Right ventricle myocardium superior (tissue), 1 donor: ENCODE measurements at places on chromosomes 5 and 9. TPM values are rescaled to one million over a fixed set of nuclear protein-coding genes. Genes with fewer than 3 reads are reported as not detected.

Gene PCDHGA10
- 5.4 TPM for total RNA-seq

Gene GPR151
- not detected for total RNA-seq

Gene AQP3
- 16.3 TPM for total RNA-seq

Gene HTR1A
- total RNA-seq, result not detected

Gene ARHGEF37
- 32.9 TPM for total RNA-seq

Gene CD72
- total RNA-seq, result 0.59 TPM

Gene JADE2
- total RNA-seq, result 25.9 TPM

Gene PCDHA9
- total RNA-seq, result not detected

Gene DCP2
- total RNA-seq, result 19.2 TPM

Gene SPATA31C1
- total RNA-seq, result not detected

Gene CTSL
- 142 TPM for total RNA-seq

Gene THG1L
- 4.1 TPM for total RNA-seq

Gene NUTM2F
- total RNA-seq, result not detected

Gene CCDC180
- total RNA-seq, result 3.1 TPM

Gene PPP1R26
- 23.3 TPM for total RNA-seq

Gene IFNK
- total RNA-seq, result not detected

Gene LECT2
- not detected for total RNA-seq

Gene GNA14
- total RNA-seq, result 1.9 TPM

Gene CFAP77
- total RNA-seq, result 2.0 TPM

Gene INSYN2B
- total RNA-seq, result 0.30 TPM

Gene FST
- 5.8 TPM for total RNA-seq

Gene PCDHB12
- total RNA-seq, result 1.0 TPM

Gene SPAAR
- total RNA-seq, result 8.3 TPM

Gene TRPM6
- 0.27 TPM for total RNA-seq

Gene NMUR2
- not detected for total RNA-seq

Gene AK8
- total RNA-seq, result 0.22 TPM

Gene DDX4
- total RNA-seq, result not detected

Gene BNIP1
- total RNA-seq, result 9.1 TPM

Gene GDF9
- 0.16 TPM for total RNA-seq

Gene LCN10
- total RNA-seq, result 7.7 TPM

Gene PDGFRB
- 47.0 TPM for total RNA-seq

Gene SLC6A19
- not detected for total RNA-seq

Gene NME5
- total RNA-seq, result 4.9 TPM

Gene PCSK5
- total RNA-seq, result 3.4 TPM

Gene ST8SIA4
- total RNA-seq, result 2.9 TPM

Gene NR2F1
- 0.70 TPM for total RNA-seq

Gene COL27A1
- total RNA-seq, result 8.0 TPM

Gene SPATA31A3
- not detected for total RNA-seq

Gene SMC2
- total RNA-seq, result 8.4 TPM

Gene DNAJC21
- 50.3 TPM for total RNA-seq

Gene FOXD4L6
- total RNA-seq, result not detected

Gene ANXA2R
- total RNA-seq, result 0.94 TPM

Gene PRLR
- 0.86 TPM for total RNA-seq

Gene S1PR3
- 28.2 TPM for total RNA-seq

Gene RLN2
- total RNA-seq, result not detected

Gene SMU1
- total RNA-seq, result 14.6 TPM

Gene SLC34A1
- not detected for total RNA-seq

Gene KCNV2
- not detected for total RNA-seq

Gene SGTB
- total RNA-seq, result 4.7 TPM

Gene PCSK1
- total RNA-seq, result not detected

Gene CBY3
- total RNA-seq, result not detected

Gene CDKN2B-AS1
- not detected for total RNA-seq

Gene MYMK
- total RNA-seq, result not detected

Gene SNX2
- 41.0 TPM for total RNA-seq

Gene STING1
- total RNA-seq, result 39.0 TPM
